T-helper 22 cell (primary cell): ENCODE measurements at places on chromosomes 13 and 19.

DNA sequence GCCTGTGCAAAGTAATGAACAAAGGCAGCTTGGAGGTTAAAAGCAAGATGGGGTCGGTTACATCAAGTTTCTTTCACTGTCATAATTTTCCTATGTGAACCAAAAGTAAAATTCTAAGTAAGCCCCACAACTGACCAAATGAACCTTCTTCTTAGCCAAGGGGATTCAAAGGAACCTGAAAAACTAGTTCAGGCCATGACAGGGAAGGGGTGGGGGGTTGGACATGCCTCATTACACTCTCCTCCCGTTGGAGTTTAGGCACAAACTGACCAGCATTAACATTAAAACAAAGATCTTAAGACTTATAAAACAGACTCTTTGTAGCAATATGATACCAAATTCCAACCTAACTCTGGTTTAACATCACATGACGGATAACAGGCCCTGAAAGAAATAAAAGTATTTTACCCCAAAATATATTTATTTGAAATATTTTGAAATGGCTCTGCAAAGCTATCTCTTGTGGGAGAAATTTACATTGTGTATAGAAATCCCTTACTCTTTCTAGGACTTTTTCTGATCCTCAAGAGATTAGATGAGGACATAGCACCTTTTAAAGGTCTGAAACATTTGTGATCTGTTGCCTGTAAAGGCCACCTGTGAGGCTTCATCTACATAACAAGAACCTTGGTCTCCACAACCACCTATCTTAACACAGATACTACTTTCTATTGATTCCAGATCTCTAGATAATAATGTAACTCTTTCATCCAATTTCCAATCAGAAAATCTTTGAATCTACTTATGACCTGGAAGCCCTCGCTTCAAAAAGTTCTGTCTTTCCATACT, 1829.0 kb upstream of the MIR17HG start:
- DNase-seq, result no peak

GRCh38 chr13:102002287-102002686, 399.6 kb downstream of the FGF14 start:
- no peak for DNase-seq

DNA sequence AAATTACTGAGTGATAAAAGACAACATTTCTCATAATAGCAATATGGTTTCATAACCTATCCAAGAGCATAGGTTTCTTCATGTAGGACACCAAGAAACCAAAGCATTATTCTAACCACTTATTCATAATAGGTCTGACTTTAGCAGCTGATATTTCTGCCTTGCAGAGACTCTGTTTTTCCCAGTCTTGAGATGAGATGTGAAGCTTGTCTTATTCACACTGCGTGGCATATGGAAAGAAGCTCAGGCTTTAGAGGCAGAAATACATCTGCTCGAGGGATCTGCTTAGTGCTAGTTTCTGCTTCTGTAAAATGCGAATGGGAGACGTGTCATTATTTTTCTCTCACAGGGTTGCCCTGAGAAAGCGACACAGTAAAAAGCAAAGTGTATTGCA, 232.0 kb upstream of the SPRY2 start:
- no peak for DNase-seq

GRCh38 chr13:77306458-77306857, 20.4 kb downstream of the MYCBP2 start:
- no peak for DNase-seq

DNA sequence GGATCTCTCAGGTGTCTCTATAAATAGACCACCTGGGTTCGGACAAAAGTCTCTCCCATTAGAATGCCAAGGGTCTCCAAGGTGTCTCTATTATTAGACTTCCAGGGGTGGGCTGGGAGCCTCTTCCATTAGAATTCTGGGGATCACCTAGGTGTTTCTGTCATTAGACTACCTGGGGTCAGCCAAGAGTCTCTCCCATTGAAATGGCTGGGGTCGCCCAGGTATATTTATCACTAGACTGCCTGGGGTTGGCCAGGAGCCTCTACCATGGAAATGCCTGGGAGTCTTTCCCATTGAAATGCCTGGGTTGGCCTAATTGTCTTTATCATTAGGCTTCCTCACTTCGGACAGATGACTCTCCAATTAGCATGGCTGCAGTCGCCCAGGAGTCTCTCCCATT, 1565.5 kb downstream of the UQCRFS1 start:
- no peak for DNase-seq

DNA sequence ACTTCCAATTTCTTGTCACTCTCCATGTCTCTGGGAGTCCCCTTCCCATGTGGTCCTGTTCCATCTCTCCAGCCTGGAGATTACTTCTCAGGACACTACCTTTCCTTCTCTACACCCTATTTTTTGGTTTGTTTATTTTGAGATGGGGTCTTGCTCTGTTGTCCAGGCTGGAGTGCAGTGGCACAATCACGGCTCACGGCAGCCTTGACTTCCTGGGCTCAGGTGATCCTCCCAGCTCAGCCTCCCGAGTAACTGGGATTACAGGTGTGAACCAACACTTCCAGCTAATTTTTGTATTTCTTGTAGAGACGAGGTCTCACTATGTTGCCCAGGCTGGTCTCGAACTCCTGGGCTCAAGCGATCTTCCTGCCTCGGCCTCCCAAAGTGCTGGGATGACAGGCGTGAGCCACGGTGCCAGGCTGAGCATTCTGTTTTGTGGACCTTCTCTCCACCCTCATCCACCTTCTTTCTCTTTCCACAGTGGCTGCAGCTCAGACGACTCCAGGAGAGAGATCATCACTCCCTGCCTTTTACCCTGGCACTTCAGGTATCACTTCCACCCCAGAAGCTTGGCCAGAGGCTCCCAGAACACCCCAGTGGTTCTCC, 644 bp downstream of the HCST start:
- no peak for DNase-seq

DNA sequence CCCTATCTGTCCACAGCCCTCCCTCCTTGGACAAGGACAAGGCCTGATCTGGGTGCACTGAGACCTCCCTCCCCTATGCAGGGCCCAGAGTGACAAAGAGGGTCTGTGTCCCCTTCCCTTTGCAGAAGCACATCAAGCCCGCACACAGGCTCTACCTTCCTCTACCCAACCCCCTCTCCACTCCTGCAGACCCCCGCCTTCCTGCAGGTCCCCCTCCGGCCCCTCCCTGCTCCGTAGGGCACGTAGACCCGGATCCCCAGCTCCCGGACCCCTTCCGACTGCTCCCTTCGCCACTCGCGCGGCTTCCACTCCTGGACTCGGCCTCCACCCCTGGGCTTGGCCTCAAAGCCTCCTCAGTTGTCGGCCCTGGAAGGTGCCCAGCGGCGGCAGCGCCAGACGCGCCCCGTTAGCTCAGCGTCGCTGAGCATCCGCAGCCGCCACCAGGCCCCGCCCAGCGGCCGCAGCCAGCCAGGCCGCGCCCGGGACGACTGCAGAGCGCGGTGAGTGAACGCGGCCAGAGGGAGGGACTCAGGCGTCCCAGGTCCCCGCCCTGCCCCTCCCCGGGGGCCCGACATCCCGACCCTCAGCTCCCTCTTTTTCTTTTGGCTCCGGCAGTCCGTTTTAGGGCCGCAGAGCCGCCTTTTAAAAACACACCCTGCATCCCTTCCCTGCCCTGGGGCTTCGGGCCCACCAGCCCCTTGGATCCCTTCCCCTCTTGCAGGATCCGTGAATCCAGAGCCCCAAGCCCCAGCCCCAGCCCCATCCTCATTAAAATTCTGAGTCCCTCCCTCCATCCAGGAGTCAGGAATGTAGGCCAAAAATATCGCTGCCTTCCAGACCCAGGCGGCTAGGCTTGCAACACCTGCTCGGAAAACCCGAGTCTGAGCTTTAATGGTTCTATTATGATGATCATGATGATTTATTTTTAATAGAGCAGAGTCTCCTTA, 1.5 kb upstream of the MYADM start:
- peak; percentile 69 for DNase-seq

GRCh38 chr19:36915992-36916830, at the start of the genes ZNF568 and ZNF829:
Gene ZNF568, plus strand, starts transcription at chr19:36916332. Its CDS starts 6,439 bp downstream, at chr19:36922771.
Gene ZNF829, minus strand, starts transcription at chr19:36916291. Its CDS starts 1,124 bp downstream, at chr19:36915167.
- DNase-seq, result peak; percentile 88

GRCh38 chr19:39401070-39401548, 5.5 kb upstream of the ZFP36 start:
- DNase-seq, result no peak

GRCh38 chr13:41622432-41623429, 165.4 kb downstream of the RGCC start:
- DNase-seq, result no peak

GRCh38 chr13:88411696-88412095, 740.5 kb downstream of the SLITRK5 start:
- DNase-seq, result no peak

DNA sequence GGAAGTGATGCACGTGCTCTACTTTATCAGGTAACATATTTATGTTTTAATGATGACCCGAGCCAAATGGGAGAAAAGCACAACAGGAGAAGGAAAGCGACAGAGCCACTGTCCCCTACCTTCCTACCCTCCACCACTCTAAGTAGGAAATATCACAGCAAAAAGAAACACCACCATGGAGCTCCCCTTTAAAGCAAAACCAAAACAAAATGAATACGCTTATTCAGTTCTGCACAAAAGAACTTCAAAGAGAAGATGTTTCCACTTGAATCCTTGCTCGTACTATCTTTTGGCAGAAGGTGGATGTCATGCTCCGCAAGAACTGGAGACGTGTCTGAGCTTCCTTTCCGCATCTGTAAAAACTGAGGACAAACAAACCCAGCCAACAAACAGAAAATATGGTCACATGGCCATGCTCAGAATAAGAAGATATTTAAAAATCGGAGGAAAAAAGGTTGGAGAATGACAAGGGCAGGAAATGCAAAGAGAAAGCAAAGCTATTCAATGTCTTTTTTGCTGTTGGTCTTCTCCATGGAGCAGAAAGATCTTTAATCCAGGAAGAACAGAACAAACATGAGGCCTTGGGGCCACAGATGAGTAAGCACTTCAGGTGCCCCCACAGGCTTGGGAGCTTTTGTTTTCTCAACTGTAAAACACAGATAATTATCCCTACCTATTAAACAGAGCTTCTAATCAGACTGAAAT, 19.5 kb downstream of the N4BP2L1 start:
- DNase-seq, result no peak

DNA sequence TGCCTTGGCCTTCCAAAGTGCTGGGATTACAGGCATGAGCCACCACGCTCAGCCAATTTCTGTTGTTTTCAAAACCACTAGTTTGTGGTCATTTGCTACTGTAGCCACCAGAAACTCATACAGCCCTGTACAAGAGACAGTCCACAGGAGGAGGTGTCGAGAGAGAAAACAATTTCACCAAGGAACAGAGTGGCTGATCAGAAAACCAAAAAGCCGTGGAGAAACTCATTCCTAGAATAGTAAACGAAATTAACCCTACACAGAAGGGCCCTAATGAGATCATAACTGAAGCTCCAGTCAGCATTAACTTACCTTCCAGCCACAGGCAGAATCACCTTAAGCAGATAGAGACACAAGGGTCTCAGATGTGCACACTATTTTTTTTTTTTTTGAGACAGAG, 3.8 kb upstream of the CCDC124 start:
- no peak for DNase-seq

DNA sequence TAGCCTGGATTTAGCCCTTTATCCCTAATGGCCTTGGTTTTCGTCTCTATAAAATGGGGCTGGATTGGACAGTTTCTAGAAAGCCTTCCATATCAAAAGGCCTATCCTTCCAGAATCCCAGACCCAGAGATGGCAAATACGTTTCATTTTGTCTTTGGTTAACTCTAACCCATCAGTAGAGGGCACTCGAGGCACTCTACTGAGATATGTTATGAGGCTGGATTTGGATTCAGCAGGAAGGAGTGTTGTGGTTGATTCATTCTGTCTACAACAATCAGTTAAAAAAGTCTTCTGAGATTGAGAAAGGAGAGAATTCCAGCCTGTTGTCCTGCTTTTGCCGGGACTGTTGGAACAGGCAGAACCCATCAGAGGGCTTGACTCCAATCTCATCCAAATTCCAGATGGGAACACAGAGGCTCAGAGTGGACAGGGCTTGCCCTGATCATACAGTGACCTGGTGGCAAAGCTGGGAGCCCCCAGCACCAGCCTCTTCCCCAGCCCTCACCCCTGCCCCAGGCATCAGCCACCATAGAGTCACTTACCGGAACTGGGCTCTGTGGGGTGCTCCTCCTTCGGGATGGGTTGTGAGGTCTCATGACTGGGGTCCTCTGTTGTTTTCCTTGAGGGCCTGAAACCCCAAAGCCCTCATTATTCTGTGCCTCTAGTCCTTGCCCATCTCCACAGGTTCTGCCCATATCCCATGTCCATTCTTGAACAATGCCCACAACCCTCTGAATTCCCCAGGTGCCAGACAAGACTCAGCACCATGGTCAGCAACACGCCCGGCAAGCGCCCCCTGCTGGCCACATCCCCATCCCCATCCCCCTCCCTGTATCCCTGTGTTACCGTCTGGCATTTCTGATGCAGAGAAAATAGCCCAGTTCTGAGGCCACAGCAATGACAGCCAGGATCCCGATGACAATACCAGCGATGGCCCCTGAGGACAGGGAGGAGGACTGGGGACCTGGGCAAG, 12.3 kb upstream of the ZNF180 start:
- DNase-seq, result no peak

DNA sequence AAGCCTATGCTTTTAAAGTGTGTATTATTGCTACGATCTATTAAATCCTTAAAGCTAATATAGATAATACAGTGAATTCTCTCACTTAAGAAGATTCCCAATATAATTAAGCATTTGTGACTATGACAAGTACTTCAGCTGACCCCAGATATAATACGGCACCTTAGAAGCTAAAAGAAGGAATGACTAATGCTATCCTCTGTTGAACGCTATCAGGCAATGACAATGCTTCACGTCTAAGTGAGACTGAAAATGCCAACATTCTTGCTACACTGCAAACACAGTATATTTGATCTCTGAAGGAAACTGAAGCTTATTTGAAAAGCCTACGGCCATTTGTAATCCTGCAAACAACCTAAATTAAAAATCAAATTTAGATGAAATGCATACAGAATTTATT, 19.7 kb downstream of the VWA8 start:
- no peak for DNase-seq

DNA sequence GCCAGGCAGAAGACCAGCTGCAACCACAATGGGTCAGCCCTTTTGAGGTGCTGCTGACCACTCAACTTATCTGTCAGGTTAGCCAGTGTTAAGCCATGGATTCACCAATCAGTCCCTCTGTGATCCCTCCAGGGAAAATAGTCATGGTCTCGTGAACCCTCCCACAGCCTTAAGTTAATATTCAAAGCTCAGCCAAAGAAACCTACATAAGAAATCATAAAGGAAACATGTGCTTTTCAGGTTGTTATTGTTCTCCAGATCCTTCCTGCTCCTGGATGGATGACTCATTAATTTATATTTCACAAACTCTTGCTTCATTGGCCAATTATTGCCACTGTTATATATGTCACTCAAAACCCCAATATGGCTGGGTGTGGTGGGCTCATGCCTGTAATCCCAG, 161.9 kb downstream of the B3GLCT start:
- no peak for DNase-seq
